Stimulated activated CD8-positive, alpha-beta memory T cell treated with anti-CD3 and anti-CD28 coated beads, Interleukin-4, amount 100 ng/mL, for 24 hours (primary cell): ENCODE measurements at places on chromosomes 6 and 20.

GRCh38 chr20:10747019-10747418 is 73.2 kb upstream of the JAG1 start:
- DNase-seq: no peak

DNA sequence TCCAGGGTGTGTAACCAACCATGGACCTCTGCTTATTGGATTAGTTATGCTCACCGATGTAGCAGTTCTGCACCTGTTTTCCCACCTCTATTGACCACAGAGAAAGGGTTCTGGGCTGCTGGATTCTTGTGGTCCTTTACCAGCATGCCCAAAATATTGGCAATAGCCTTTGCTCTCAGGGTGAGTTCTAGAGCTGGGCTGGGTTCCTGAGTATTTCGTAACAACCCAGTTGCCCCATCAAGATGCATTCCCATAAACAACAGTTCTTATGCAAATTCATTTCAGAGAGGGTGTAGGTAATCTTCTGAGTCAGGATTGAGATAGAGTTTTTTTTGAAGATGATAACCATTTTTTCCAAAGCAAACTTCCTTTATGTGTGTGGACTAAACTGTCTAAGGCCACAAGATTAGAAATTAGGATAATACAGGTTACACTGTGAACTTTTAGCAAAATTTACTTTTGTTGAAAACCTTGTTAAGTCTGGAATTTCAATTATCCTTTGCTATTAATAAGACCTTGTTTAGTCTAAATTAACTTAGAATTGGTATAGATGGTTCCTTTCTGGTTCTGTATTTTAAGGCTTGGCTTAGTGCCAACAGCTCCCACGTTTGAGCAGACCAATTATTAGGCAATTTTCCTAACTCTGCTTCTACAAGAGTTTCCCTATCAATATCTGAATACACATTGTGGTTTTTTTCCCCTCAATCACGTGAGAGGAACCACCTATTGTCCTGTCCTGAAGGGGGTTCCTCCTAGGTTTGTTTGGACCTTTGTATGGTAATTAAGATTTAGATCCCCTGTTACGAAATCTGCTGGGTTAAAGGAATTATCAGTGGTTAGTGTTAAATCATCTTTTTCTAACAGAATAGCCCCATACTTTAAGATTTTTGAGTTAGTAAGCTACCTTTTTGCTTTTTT is 46.1 kb downstream of the TBX18 start:
- DNase-seq: no peak

- no peak for DNase-seq
Observed at GRCh38 chr20:57391439-57392301, 474 bp downstream of the RBM38 start.

GRCh38 chr6:80165819-80166218 is 59.3 kb downstream of the BCKDHB start:
- no peak for DNase-seq

DNA sequence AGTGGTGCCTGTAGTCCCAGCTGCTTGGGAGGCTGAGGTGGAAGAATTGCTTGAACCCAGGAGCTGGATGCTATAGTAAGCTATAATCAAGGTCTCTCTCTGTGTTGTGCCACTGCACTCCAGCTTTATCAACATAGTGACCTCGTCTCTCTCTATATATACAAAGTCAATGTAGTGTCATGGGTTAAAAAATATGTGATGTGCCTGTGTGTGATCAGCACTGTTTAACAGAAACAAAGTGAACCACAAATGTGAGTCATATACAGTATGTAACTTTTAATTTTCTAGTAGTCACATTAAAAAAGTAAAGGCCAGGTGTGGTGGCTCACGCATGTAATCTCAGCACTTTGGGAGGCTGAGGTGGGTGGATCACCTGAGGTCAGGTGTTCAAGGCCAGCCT is 85.3 kb upstream of the RNF24 start:
- DNase-seq: no peak

- DNase-seq: no peak
Observed at GRCh38 chr6:149995971-149996370, 29.4 kb downstream of the RAET1L start.

DNA sequence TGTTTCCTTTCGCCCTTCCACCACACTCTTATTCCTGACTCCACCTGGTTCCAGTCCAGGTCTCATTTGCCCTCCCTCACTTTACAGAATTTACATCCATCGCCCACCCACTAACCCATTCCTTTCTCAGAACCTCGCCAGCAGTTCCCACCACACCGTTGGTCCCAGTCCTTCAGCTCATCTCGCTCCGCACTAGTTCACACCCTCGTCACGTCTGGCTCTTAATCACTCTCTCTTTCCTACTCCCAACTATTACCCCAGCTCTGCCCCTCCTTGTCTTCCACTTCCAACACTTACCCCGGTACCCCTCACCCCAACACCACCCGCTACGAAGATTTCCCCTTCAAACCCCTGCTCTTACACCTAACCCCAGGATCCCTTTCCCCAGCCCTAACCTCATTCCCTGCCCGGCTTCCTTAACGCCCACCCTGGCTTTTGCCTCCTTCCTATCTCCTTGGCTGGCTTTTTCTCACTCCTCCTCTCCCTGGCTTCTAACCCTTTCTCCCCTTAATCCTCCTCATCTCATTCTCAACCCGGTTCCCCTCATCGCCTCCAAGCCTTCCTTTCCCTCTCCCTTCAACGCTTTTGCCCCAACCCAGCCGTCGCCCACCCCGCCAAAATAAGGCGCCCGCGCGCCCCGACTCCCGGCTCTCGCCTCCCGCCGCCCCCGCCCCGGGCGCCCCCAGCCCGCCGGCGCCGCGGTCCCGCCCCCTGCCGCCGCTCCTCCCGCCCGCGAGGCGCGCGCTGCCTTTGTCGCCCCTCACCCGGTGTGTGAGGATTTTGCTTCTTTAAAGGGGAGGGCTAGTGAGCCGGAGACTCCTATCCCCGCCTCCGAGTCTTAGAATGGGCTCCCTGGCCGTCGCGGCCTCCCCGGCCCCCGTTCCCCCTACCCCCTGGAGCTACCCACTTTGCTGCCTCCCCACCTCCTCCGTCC is 542 bp downstream of the USP49 start:
- DNase-seq: no peak

- DNase-seq: peak; percentile 70
Observed at GRCh38 chr20:59207742-59208357, 44.2 kb downstream of the ZNF831 start.

GRCh38 chr20:23156170-23156841 is 70.2 kb upstream of the CD93 start:
- no peak for DNase-seq

DNA sequence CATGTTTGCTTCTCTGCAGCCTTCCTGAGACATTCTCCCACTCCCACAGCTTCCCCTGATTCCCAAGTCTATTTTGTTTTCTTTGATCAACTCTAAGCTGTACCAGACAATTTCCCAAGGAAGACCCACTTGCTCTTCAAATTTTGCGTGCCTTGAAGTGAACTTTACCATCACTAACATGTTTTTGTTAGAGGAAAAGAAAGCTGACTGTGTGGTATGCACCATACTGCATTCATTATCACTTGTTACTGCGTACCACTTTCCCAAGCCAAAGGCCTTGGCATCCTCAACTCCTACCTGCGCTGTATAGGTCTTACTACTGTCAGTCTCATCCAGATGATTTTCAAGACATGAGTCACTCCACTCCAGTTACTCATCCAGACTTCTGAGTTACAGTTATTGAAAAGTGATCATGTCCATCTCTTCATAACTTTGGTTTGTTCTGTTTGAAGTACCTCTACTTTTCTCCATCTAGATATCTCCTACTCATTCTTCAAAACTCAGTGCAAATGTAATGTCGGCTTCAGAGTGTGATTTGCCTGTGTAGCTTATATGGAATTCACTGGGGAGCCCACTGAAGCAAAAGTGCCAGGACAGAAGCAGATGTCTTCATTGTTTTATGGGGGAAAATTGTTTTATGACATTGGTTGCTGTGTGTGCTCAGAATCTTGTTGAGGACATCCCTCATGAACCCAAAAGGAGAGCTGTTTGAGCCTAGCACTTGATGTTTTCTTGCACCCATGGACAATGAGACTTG is 5.2 kb downstream of the RPS12 start:
- no peak for DNase-seq

DNA sequence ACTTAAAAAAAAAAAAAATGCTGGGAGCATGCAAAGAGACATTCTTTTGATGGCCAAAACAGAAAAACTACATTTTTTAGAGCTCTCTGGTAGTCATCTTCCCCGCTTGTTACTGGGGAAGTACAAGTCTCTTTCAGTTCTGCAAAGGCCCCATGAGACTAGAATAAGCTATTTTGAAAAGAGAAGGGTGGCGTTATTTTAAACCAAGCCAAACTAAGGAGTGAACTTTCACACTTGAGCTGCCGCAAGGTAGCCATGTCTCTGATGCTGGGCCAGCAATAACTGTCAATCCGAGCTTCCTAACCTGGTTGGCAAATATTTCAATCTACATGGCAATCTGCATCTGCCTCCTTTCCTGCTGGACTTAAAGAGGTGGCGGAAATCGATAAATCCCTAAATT is 96.7 kb downstream of the L3MBTL3 start:
- no peak for DNase-seq

- no peak for DNase-seq
Observed at GRCh38 chr6:94548201-94548600, 1029.1 kb upstream of the MANEA start.

GRCh38 chr6:118789954-118790353 is 104.0 kb upstream of the ASF1A start:
- DNase-seq: no peak

- DNase-seq: no peak
Observed at GRCh38 chr20:3135507-3136070, 24.1 kb downstream of the FASTKD5 start.

DNA sequence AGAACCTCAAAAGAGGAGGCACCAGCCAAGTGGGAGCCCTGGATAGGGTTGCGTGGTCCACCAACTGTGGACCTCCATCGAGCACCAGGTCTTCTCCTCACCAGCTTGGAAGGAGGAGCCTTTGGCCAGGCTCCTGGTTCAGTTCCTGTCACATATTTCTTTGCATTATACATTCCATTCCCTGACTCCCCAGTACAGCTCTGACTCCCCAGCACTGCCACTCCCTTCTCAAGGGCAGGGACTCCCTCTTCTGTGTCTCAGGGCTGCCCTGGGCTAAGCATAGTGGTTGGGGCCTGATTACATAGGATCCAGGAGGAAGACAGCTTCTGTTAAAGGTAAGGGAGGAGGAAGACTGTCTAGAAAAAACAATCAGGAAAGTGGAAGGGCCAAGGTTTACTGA is 91.1 kb downstream of the MRPL14 start:
- DNase-seq: no peak

GRCh38 chr6:69627625-69628024 is 169.2 kb downstream of the LMBRD1 start:
- no peak for DNase-seq

GRCh38 chr6:155378276-155378675 is 64.0 kb upstream of the TFB1M start:
- DNase-seq: no peak

DNA sequence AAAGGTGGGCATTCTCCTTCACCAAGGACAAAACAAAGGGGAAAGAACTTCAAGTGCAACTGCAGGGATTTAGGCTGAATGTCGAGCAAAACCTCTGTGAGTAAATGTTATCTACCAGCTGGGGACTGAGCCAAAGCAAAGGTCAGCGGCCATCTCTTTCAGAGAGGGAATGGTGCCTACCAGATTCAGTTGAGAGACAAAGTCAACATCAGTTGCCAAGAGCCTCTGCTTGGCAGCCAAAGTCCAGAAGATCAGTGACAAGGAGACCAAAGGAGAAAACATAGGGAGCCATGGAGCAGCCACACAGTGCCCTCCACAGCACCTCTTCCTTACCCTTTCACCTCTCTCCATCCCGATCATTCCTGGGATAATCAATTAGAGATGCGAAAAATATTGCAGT is 472.5 kb downstream of the KIF16B start:
- no peak for DNase-seq

DNA sequence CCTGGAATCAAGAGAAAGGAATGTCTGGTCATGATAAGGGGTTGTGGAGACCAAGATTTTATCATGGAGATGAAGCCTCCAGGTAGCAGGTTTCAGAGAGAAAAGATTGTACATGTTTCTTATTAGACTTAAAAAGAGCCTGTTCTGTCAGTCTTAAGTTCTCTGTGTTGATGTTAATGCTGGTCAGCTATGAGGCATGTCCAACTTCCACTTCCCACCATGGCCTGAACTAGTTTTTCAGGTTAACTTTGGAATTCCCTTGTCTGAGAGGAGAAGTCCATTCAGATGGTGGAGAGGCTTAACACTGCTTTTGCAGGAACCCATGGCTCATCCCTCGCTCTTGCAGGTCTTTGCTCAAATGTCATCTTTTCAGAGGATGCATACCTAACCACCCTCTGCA is 27.5 kb upstream of the TAB2 start:
- no peak for DNase-seq

GRCh38 chr6:41652866-41653652 is 14.8 kb downstream of the MDFI start:
- DNase-seq: no peak

GRCh38 chr6:30568245-30568644 is 3.0 kb upstream of the ABCF1 start:
- DNase-seq: peak; percentile 35

DNA sequence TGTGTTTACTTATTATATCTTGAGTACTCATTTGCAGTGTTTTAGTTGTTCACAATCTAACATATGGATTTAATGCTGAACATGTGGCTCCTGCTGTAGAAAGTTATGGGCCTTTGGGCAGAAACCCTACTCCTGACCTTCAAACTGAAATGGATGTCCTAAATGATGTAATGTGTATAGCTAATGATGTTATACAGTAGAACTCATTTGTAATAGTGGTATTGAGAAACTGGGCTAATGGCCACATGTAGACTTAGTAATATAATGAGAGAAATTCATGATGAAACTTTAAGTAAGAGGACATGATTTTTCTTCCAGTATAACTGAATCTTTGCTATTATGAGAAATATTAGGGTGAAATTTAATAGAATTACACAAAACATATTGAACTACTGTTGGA is 121.3 kb upstream of the PTPRK start:
- no peak for DNase-seq

DNA sequence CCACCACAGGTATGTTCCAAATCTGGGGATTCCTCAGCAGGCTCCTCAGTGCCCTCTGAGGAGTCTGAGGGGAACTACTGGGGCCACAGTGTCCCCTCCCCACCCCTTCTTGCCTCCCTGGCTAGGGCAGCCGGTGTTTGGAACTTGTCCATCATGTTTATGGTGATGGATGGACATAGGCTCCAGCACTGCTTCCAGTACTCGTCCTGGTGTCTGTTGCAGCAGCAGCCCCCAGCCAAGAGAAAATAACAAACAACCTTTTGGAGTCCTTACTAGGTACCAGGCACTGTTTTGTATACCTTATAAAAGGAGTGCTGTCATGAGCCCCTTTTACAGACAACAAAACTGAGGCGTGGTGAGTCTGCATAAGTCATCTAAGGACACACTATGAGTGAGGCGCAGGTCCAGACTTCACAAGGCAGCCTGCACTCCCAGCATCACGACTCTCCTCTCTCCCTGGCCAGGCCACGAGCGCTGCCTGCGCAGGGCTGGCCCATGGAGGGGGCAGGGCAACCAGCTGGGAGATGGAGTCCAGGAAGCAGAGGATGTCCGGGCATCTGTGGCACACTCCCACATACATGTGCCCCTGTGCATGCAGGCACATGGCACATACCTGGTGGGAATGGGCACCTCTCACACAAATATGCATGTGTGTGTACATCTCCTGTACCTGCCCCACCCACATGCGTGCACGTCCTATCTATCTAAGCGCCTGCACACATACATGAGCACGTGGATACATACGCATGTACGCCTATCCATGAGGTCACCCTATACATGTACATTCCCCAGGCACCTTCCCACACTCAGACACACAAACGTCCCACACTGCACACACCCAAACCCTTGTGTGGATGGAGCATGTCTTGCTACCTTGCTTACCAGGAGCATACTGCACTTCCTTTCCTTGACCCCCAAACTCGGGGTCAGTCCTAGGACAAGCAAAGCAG is 152.7 kb downstream of the VEGFA start:
- DNase-seq: no peak
